Ecto neural progenitor cell (in vitro differentiated cells): ENCODE measurements at places on chromosomes 3 and 15.

DNA sequence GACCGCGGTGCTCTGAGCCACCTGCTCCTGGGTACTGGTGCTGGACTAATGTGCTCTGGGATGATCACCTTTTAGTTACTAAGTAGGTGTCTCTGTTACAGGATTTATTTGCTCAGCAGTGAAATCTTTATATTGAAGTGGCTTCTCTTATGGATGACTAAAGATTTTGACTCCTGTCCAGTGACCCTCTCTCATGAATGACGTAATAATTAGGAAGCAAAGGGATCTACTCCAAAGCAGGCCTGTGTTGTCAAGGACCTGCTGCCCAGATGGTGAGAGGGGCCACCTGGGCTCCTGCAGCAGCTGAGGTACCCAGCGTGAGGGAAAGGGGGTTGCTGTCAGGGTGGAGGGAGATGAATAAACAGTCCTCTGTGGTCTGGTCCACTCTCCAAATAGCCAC lies 263.6 kb downstream of the GABRG3 start:
- DNase-seq, result no peak

DNA sequence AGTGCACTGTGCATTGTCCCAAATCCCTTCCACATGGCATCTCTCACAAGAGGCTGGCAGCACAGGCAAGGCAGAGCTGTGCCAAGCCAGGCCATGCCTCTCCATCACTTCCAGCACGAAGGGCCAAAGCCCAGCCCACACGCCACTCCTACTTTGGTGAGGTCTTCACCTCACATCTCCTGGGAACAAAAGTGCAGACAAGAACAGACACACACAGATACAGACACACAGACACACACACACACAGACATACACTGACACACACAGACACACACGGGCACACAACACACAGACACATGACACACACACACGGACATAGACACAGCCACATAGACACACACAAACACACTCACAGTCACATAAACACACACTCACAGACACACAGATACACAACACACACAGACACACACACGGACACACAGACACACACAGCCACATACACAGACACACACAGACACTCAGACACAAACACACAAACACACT lies 233.3 kb downstream of the UACA start:
- DNase-seq, result peak; percentile 35

DNA sequence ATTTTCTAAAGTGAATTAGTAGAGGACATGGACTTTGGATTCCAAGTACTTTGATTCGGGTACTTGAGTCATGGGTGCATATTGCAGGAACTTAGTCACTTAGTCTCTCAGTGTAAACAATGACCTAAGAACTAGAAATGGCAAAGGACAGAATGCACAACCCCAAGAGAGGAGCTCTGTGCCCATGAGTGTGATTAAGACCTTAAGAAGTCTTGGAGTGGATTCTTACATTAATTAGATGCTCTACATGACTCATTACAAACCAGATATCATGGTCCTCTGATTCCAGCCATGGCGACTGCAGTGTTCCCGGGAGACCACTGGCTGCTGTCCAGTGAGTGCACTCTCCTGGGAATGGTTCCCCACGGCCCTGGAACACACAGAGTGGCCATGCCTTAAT lies 251.5 kb downstream of the GABRG3 start:
- no peak for DNase-seq

DNA sequence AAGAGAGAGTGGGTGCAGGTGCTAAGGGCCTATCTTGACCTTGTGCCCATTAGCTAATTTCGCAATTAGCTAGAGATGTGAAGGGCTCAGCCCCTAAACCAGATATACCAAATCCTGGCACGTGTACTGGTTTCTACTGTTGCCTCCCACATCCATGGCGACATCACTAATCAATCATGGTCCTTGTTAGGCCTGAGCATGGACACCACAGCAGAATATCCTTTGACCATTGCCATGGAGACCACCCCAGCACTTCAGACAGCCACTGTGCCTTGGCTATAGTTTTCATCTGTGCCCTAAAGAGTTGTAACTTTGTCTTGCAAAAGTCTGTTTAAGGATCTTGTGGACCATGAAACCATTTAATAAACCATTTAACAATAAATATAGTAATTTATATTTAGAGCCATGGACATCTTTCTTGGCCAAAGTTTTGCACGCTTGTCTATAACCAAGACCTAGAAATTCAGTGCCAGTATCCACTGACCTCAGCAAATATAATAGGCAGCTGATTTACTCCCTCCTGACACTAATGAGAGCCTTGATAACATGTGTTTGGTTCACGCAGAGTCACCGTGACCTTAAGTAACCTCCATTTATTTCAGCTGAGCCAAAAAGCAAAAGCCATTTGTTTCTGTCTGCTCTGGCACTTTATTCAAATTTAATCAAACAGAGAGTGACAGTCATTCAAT lies 43.4 kb downstream of the COLQ start:
- no peak for DNase-seq

DNA sequence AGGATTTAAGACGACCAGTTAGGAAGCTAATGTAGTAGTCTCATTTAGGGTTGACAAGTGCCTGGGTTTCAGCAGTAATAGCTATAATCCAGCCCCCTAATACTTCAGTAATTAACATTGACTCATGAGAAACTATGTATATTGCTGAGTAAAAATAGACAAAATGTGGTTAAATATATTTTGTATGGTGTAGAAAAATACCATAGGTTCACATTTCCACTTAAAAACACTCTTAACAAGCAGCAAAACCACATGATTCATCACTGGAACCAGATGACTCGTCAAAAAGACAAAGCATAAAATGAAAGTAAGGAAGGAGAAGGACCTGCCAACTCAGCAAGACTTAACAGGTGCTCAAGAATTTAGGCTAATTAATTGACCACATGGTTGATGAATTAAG lies 288.9 kb downstream of the EFHB start:
- no peak for DNase-seq

DNA sequence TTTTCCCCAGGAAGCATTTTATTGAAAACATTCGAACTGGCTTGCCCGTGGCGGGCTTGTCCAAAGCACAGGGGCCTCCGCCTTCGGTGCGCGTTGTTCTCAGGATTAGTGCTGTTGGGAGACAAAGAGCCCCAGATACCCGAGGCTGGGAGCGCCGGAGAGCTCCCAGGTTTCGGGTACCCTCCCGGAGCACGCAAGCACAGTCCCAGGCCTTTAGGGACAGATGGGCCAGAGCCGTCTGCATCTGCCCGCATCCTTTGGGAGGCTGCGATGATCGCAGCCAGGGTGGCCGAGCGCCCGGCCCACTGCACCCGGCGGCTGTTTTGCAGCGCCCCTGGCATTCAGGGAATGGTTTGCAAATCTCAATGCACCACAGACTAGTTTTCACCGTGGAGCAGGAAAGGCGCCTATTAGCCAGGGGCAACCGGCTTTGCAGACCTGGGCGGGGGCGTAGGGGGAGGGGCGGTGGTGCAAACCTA lies 5.0 kb upstream of the FEZF2 start:
- DNase-seq, result peak; percentile 77

- DNase-seq, result no peak
These were observed 151.1 kb downstream of the CTNNB1 start for GRCh38 chr3:41350441-41350840.

DNA sequence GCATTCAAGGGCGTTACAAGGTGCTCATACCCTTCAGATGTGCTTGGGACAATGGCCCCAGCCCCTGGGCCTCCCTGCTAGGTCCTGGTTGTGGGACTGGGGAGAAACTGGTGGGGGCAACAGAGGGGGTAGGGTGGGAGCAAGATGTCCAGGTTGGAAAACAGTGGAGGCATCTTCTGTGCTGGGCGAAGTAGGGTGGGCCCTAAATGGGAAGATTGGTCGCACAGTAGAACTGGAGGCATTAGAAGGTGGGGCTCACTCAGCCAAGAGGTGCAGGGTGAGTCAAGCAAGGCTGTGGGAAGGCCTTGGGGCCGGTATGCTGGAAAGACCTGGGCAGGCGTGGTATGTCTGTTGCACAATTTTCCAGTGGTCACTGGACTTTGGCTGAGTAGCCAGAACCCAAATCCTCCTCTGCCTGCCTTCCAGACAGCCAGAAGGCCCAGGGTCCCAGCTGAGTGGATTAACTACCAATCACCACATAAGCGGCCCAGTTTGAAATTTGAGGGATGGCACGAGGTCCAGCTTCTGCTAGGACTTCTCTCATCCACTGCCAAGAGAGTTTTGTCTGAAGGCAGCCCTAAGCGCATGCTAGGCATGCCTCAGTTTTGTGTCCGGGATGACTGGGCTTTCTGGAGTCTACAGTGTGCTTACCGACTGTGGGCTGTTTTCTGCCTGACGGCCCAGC lies 74.5 kb downstream of the LSM3 start:
- DNase-seq, result no peak

- DNase-seq, result no peak
These were observed 4.3 kb downstream of the SLC51A start for GRCh38 chr3:196220587-196220986.

GRCh38 chr15:94182883-94183282 lies 48.5 kb upstream of the MCTP2 start:
- DNase-seq, result no peak

DNA sequence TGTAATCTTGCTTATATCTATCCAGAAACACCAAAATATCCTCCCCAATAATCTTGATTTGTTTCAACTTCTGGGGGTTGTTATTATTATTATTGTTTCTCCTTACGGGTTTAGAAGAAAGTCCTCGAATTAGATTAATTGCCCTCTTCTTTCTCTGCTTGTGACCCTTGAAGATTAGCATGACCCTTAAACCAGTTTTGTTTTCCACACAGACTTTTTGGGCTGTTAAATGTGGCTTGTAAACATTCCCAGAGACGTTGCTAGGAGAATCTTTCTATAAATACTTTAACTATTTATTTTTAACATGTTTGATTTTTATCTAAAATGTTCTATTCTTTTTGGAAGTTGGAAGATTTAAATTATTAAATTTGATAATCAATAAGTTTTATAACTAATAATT lies 4.3 kb upstream of the SUCNR1 start:
- DNase-seq, result no peak

GRCh38 chr15:71049706-71050422 lies 65.4 kb upstream of the THSD4 start:
- DNase-seq, result no peak

DNA sequence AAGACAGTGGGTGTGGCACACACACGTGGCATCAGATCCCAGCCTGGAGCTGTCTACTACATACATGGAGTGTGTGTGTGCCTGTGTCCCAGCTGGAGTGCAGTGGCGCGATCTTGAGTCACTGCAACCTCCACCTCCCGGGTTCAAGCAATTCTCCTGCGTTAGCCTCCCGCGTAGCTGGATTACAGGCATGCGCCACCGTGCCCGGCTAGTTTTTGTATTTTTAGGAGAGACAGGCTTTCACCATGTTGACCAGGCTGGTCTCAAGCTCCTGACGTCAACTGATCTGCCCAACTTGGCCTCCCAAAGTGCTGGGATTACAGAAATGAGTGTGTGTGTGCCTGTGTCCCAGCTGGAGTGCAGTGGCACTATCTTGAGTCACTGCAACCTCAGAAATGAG lies 108.8 kb downstream of the IL12A start:
- no peak for DNase-seq

- no peak for DNase-seq
These were observed 14.3 kb upstream of the MOBP start for GRCh38 chr3:39453134-39453533.

GRCh38 chr3:42441791-42442190 lies 31.4 kb upstream of the LYZL4 start:
- DNase-seq, result no peak

DNA sequence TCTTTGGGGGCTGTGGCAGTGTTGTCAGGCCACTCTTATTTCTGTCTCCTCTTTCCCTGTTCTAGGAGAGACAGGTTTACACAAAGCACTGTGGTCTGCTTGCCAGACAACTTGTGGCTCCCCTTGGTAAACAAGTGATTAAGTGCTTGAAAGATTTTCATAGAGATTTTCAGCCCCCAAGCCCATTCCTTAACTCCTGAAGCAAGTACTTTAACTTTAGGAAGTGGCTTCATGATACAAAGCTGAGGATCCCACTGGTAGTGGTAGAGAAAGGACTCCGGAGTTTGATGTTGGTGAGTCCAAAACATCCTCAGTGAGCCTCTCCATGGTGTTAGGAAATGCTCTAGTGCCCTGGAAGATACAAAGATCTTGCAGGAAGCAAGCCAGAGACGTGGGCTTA lies 12.0 kb downstream of the ZBTB38 start:
- no peak for DNase-seq

GRCh38 chr15:73926219-73927002 lies at the start of gene LOXL1:
Gene LOXL1, plus strand, starts transcription at chr15:73926462. Its CDS starts 322 bp downstream, at chr15:73926784.
- peak; percentile 88 for DNase-seq

DNA sequence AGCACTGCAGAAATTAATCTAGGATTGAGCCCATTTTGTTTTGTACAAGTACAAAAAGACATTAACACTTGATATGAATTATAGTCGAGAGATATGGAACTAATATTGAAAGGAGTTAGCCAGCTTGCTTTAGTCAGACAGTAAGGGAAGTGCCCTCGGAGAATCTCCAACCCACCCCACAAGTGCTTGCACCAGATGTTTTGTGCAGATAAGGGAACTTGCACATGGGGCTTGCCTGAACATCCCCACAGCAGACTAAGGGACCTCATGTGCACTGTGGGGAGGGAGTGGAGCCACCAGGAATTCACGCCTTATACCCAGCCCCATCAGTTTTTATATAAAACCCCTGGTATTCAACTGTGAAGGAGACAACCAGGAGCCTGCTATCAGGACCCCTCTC lies 122.3 kb downstream of the EFHB start:
- DNase-seq, result no peak

GRCh38 chr3:168088106-168088720 lies 7.5 kb downstream of the GOLIM4 start:
- no peak for DNase-seq
